ENCODE measurements at places on chromosomes 1 and 21. TPM values are rescaled to one million over a fixed set of nuclear protein-coding genes. Genes with fewer than 3 reads are reported as not detected.

GRCh38 chr21:29121759-29122158 lies 8.7 kb upstream of the MAP3K7CL start:
- DNase-seq, result no peak

DNA sequence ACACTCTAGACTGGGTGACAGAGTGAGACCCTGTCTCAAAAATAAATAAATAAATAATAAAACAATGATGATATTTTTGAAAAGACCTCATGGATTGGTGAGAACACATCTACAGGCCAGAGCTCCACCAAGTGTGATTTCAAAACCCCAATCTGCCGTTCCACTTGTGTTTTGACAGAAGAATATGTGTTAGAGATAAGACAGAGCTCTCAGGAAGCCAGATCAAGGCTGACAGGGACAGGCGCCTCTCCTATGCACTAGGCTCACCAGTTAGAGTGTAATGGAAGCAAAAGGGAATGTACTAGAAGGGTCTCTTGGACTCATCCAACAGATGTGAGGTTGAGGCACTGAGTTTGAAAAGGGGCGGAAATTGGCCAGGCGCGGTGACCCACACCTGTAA lies 110.7 kb upstream of the ERRFI1 start:
- DNase-seq, result no peak

DNA sequence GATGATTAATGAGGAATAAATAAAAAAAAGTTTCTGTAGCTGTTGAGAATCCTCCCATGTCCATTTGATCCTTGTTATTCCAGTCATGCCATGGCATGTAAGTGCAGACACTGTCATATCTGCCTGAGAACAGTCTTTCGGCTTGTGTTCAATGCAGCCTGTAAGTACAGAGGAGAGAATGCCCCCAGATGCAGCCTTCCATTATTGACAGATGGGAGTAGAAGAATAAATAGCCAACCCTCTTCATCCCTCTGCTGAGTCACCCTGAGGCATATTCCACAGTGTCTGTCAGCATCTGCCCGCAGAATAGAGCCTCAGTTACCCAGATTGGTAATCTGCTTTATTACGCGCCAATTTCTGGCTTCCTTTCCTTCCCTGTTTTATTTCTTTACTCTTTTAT lies 139.4 kb downstream of the LRRC7 start:
- no peak for DNase-seq

DNA sequence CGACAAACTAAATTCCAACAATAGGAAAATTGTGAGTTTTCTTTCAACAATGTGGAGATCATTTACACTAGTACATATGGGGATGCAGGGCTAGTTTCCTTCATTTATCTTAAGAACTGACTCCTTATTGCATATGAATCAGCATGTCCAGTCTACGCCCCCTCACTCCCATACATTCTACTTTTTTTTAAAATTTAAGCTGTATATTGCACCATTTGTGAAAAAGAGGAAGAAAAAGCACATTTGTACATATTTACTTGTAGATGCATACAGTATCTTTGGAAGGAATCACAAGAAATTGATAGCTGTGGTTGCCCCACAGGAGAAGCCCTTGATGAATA lies 15.9 kb downstream of the VPS26C start:
- no peak for DNase-seq

Gene SPRR3
- not detected for total RNA-seq

Gene TBCE
- total RNA-seq, result 16.9 TPM

Gene HCRTR1
- not detected for total RNA-seq

Gene XCL1
- total RNA-seq, result 0.54 TPM

DNA sequence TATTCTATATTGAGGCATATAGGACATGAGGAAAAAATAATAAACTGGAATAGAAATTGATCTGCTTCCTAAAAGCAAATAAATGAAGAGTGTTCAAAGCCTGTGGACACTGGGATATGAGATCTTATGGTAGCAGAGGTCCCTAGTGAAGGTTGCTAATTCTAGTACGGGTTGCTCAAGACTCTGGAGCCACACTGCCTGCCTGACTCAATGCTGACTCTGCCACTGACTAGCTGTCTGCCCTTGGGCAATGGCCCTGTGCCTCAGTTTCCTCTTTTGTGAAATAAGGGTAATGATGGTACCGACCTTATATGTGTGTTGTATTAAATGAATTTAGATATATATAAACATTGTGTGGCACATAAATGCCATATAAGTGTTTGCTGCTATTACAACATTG lies 59.0 kb upstream of the C1orf53 start:
- no peak for DNase-seq

- no peak for DNase-seq
Observed at GRCh38 chr1:192159781-192160180, 1.5 kb downstream of the RGS18 start.

Gene PSMB4
- total RNA-seq, result 168 TPM

DNA sequence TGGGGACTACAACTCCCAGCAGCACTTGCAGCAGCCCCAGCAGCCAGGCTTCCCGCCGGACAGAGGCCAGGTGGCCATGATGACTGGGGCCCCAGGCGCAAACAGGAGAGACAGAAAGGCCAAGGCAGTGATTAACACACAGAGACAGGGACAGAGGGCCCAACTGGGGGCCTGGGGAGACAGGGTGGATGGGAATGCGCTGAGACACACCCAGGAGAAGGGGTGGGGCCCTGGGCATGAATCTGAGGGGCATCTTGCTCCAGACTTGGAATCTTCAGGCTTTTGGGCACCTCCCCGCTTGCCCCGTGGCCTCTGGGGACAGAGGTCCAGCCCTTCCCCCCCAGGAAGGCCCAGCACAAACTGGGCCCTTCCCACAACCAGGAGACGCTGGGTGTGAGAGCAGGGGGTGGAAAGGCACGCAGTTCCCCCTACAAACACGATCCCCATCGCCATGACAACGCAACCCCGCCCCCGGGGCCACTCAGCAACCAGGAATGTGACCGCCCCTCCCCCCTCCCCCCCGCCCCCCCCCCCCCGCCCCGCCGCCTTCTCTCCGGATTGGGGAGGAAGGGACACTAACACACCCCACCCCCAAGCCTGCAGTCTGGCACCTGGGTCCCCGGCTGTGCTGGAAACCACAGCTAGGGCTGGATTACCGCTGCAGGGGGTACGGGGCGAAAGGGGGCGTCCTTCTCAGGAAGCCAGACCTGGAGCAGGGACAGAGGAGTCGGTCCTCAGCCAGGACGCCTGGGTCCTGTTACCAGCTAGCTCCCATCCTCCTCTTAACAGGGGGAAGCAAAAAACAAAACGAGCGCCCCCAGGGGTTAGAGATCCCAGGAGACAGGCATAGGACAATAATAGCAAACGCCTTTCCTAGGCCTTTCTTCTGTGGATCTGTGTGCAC lies 4.5 kb downstream of the HDGF start:
- DNase-seq, result peak; percentile 93

Gene KIRREL1
- total RNA-seq, result 111 TPM

Data from thoracic aorta (tissue), 2 donors.